Eye (tissue), 1 donor: ENCODE measurements at places on chromosomes 12 and 14.

- DNase-seq = no peak
Observed at GRCh38 chr14:101082436-101083384, 179.2 kb upstream of the RTL1 start.

GRCh38 chr14:24673534-24674203 lies 39.7 kb upstream of the GZMB start:
- no peak for DNase-seq

- DNase-seq = no peak
Observed at GRCh38 chr14:72284176-72284575, 351.9 kb downstream of the RGS6 start.

DNA sequence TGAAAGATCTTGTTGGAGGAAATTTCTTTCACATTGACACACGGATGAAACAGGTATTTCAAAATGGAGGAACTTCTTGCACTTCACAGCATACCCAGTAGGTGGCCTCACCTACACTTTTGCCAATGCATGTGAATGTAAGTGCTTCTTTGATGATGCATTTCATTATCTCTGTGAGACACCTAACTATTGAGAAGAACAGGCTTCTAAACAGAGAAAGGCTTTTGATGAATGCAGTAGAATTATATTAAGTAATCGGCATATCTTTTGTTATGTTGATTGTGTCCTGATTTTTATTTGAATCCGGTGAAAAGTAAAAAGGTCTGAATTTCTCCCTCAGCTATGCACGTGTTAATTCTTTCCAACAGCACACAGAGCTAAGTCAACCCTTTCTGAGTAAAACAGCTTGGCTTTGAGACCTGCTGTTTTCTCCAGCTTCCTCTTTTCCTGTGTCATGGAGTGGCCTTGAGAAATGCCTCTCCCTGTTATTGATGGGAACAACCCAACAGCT lies 399.0 kb downstream of the NAV3 start:
- peak; percentile 46 for DNase-seq

- DNase-seq = peak; percentile 73
Observed at GRCh38 chr14:93219103-93219726, 12.2 kb downstream of the UBR7 start.

GRCh38 chr14:33647385-33647786 lies 303.5 kb downstream of the EGLN3 start:
- DNase-seq = no peak

- DNase-seq = peak; percentile 69
Observed at GRCh38 chr14:65173973-65174693, 71.8 kb upstream of the MAX start.

GRCh38 chr12:11958221-11959091 lies 112.3 kb upstream of the BCL2L14 start:
- no peak for DNase-seq

DNA sequence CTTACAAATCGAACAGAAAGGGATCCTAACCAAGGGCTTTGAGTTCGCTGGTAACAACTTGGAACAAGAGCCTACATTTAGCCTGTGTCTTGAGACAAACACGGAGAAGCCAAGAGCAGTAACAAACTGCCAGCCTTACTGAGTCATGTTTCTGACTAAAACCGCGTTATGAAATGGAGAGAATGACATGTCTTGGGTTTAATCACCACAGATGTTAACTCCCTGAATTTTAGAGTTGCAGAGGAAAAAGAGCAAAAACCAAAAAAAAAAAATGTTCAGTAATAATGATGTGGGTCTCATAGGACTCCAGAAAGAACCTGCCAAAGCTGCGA lies 1.0 kb downstream of the BLTP3B start:
- DNase-seq = no peak

- DNase-seq = peak; percentile 58
Observed at GRCh38 chr14:81211844-81212243, 8.9 kb downstream of the GTF2A1 start.

DNA sequence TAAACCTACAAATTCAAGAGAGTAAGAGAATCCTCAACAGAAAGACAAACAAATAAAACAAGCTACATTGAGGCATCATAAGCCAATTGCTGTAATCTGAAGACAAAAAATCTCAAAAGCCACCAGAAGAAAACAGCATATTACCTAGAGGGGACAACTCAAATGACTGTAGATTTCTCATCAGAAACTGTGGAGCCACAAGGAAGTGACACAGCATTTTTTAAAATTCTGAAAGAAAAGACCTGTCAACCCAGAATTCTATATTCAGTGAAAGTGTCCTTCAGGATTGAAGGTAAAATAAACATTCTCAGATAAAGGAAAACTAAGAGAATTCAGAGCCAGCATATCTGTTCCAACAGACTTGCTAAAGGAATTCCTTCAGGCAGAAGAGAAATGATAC lies 147.8 kb upstream of the DHRS4 start:
- DNase-seq = no peak

DNA sequence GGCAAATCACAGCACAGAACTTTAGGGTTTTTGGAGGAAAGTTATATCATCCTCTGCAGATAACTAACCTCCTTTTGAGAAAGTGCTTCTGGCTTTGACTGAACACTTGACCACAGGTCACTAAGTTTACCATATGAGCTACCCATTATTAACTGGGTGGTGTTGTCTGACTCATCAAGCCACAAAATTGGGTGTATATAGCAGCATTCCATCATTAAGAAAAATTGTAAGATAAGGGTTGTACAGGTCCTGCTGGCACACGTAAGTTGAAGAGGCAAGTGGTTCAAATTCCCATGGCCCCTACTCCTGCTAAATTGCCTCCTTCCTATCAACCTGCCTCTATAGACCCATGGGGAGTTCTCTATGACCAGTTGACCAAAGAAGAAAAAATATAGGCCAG lies 39.5 kb downstream of the L2HGDH start:
- DNase-seq = no peak

DNA sequence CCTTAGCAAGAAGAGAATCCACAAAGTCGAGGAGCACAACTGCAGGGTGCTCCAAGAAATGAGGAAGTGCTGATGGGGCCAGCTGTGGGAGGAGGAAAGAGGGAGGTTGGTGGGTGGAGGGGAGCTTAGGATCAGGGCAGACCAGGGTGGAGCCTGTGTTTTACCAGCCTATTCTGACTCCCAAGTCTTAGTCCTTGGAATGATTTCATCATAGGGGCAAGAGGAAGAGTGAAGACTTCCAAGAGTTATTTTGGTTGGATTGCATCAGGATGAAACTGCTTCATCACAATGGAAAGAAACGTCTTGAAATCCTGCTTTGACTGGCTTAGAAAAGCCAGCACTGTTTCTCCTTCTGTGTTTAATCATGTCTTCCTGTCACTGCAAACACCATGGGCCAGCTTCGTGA lies 194.0 kb downstream of the DPF3 start:
- no peak for DNase-seq

DNA sequence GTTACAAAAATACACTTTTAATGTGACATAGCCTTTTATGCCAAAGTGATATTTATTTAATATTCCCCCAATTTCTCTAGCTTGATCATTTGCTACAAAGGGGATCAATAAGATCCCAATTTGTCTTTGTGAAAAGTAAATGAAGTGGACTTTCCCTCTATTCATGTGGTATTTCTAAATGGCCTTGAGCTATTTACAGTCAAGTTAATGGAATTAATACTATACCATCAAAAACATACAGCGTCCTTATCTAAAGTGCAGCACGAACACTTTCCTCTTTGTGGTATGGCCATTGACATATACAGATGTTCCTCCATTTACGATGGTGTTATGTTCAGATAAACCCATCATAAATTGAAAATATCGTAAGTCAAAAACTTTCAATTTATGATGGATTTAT lies 23.2 kb downstream of the CFL2 start:
- no peak for DNase-seq

GRCh38 chr12:40942326-40942725 lies 245.8 kb upstream of the PDZRN4 start:
- no peak for DNase-seq

GRCh38 chr12:23576372-23576771 lies 373.1 kb downstream of the SOX5 start:
- DNase-seq = no peak

- no peak for DNase-seq
Observed at GRCh38 chr14:23570806-23571483, 3.4 kb upstream of the AP1G2 start.

DNA sequence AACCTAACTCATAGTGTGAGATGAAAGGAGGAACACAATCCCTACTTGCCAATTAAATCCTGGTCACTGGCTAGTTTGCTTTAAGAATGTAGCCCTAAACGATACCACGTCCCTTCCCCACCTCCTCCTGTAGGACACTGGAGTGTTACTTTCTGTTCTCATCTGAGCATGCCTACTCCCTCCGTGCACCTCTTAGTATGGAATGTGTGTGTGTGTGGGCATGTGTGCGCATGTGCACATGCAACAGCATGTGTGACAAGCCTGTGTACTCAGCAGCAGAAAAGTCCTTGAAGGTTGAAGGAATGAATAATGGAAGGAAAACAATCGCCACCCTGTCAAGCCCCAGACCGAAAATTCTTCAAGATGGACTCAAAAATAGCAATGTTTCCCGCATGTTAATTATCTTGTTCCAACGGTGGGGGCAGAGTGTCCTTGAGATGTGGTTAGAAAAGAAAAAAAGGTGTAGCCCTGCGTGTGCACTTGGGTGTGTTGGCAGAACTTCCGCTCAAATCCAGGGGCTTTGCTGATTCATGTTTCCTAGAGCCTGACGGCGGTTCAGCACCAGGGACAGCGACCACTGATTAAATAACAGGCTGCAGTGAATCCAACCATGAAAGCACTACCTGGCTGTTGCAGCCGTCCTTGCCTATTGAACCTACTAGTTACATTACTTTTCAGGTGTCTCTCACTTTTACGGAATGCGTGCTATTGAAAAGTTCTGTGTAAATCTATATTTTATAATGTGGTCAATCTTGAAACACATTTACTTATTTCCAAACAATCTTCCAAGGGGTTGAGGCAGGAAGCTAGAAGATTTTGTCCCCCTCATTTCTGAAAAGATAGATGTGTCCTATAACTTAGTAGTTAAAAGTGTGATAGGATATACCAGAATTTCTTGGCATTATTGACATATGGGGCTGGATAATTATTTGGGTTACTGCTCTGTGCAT lies 79.8 kb downstream of the SRRM4 start:
- peak; percentile 86 for DNase-seq

DNA sequence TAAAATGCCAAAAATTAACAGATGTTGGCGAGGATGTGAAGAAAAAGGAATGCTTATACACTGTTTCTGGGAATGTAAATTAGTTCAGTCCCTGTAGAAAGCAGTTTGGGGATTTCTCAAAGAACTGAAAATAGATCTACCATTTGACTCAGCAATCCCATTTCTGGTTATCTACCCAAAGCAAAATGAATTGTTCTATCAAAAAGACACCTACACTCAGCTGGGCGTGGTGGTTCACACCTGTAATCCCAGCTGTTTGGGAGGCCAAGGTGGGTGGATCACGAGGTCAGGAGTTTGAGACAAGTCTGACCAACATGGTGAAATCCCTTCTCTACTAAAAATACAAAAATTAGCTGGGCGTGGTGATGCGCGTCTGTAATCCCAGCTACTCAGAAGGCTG lies 279.3 kb upstream of the PDE3A start:
- DNase-seq = no peak

GRCh38 chr12:6360578-6361490 lies 14.5 kb downstream of the SCNN1A start:
- no peak for DNase-seq

DNA sequence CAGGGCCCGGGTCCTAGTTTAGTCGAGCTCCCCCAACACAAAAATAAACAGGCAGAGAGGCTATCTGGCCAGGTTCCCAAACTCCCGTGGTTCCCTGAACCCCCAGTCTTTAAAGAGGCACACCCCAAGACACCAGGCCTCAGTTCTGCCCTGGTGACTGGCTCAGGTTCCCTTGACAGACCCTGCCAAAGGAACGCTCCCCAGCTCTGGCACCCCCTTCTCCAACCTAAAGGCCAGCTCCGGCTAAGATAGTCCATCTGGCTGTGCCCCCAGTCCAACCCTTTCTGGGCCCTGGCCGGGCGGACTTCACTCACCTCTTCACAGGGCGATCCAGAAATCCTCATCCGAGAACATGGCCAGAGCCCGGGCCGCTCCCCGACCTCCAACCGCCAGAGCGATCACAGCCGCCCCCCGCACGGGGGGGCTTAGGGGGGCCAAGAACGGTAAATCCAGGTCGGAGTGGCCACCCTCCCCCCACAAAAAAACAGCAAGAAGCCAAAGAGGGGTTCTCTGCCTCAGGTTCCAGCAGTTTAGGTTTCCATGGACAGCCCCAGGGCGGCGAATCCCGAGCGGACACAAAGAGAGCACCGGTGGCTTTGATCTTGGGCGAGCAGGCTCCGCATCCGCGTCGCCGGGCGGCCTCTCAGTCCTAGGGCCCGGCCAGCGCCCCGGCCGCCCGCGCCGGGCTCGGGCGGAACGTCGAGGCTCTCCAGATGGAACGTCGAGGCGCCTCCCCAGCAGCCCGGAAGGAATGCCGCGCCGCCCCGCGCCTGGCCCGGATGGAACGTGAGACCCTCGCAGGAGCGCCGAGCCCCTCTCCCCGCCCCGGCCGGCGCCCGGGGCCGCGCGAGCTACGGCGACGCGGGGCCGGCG lies 1.1 kb downstream of the KMT2D start:
- DNase-seq = no peak

DNA sequence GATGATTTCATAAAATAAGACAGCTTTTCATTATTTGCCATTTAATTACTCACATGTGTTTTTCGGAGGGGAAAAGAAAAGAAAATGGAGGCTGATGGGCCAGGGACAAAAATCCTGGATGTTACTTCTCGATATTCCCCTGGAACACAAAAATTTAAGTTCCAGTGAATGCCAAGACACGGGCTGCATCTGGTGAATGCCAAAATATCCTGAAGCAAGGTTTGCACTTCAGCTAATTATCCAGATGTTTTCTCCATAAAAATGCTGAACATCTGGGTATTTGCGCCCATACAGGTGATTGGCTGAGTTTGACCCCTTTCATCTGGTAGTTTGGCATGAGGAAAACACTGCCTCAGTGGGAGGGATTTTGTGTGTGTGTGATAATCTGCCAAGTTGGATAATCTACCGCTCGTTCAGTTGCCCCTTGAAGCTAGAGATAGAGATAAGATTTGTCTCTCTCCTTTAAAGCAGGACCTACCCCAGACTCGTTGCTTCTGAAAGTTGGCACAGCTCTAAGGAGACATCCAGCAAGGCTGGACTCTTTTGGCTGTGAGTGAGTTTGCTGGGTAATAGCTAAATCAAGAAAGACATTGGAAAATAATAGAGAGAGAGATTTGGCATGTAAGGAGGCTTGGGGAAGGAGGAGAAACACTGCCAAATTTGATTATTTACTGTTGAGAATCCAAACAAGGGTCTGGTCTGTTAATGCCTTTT lies 390.0 kb downstream of the EGLN3 start:
- peak; percentile 24 for DNase-seq

DNA sequence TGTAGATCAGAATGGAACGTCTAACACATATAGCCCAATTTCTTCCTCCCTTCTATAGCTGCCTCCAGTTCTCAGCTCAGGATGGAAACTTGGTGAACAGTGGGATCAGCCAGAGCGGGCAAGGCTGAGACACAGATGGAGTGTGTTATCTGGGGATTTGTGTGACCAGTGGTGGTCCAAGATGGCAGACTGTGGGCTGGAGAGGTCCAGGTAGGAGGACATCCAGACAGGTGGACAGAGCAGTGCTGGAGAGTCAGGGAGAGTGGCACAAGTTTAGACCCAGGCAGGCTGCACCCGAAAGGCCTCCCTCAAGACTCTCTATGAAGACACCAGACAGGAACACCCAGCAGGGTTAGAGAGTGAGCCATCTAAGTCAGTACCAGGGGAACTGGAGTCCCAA lies 116.1 kb upstream of the CPSF6 start:
- no peak for DNase-seq

- DNase-seq = peak; percentile 35
Observed at GRCh38 chr12:49553512-49554088, 14.3 kb downstream of the MCRS1 start.
